ENCODE measurements at places on chromosomes 16 and 17. TPM values are rescaled to one million over a fixed set of nuclear protein-coding genes. Genes with fewer than 3 reads are reported as not detected.

Gene TNP2
- not detected for total RNA-seq

Gene PDILT
- not detected for total RNA-seq

Gene VMO1
- total RNA-seq = not detected

Gene SPATA20
- total RNA-seq = 6.2 TPM

GRCh38 chr17:8622191-8622590 is 8.3 kb downstream of the MYH10 start:
- DNase-seq = no peak

Gene CRYBA1
- total RNA-seq = not detected

DNA sequence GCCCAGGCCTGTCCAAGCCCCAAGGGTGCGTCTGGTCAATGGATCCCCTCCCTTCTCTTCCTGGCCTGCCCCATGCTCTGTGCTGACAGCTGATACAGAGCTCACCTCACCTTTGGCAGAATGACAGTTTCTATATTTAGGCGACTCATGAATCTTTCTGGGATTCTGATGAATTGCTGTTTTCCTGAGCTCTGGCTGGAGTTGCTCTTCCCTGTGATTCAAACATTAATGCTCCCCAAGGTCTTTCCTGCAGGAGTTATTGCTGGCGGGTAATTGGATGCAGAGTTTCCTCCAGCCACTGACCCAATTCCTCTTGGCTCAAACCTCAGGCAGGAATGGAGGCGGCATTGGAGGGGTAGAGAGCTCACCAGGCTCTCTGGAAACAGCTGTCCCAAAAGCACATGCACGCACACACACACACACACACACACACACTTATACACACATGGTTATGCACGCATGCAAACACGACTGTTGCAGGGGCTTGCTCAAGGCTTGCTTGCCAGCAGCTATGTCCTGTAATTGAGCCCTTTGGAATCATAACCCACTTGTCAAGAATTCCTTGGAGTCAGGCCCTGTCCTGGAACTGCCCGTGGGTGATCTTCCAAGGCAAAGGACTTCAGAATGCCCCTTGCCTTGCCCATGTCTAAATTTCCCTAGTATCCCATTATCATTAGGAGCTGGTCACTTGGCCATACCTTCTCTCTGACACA is 128.8 kb downstream of the ASIC2 start:
- DNase-seq = no peak

Gene DNAH17
- total RNA-seq = 0.07 TPM

Gene TMEM204
- 73.5 TPM for total RNA-seq

DNA sequence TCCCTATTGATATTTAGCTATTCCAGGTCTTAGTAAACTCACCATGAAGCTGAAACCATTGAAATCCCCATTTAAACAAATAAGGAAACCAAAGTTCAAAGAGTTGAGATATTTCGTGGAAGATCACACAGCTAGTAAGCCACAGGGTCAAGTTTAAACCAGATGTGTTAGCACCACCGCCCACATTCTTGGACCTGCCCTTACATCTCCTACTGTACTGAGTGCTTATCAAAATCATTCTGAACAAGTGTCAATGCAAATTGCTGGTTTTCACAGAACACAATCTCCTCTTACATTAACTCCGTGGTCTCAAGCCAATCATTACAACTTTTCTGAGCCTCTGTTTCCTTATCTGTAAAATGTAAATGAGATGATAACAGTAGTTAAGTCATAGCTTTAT is 676.2 kb downstream of the CDH11 start:
- no peak for DNase-seq
